ENCODE measurements at places on chromosomes 2 and 18.

DNA sequence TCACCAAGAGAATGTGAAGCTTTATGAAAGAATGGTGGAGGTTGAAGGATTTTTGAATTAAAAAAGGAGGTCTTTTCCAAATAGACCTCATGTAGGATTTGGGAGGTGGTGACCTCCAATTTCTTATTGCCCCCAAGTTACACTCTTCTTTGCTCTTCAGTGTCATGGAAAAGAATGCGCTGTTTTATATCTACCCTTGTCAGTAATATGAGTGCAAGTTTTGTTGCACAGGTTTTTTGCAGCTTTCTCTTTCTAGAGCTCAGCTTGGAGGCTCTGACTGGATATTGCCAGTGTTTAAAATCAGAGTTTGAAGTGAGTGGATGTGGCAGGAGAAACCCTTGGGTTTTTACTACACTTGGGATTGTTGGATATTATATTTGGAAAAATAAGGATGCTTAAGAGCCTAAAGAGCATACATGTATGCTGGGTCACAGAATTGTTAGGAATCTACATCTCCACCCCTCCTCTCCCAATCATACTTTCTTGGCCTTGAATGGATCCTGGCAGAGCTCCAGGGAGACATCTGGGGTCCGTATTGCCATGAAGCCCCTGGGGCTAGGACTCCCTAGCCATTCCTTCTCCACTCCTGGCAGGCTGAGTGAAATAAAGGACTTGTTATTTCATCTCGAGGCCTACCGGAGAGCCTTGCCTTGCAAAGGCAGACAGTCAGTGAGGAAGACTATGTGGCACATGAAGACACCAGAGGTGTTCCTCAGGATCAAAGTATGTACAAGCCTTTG lies 43.8 kb downstream of the APOB start:
- no peak for DNase-seq

DNA sequence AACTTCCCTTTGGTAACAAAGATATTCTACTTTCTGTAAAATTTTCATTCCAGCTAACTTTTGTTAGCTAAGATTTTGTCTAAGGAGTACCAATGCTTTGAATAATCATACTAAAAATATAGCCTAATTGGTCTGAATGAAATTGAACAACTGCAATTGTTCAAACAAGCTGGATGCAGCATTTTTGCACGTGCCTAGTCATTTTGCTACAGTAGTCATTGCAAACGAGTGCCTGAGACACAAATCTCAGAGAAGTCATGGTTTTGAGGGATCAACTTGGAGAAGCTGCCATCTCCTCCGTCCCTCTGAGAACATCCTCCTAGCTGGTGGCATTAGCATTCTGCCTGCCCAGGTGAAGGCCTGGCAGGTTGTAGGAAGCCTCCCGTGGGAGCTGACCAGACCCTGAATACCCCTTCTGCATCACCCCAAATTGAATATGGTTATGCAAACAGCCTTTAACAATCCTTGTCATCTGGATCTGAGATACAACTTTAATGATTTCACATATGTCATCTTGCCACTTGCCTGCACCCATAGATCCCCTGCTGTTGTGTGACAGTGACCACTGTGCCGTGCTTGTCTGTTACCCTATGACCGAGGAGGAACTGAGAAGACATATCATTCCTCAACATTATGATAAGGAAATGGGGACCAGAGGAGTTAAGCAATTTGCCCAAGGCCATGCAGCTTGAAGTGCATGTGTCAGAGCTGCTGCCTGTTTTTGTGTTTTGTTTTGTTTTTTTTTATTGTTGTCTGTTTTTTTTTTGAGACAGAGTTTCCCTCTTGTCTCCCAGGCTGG lies 29.1 kb upstream of the MGAT4A start:
- DNase-seq = no peak

GRCh38 chr18:25494888-25495287 lies 142.9 kb upstream of the ZNF521 start:
- DNase-seq = no peak

DNA sequence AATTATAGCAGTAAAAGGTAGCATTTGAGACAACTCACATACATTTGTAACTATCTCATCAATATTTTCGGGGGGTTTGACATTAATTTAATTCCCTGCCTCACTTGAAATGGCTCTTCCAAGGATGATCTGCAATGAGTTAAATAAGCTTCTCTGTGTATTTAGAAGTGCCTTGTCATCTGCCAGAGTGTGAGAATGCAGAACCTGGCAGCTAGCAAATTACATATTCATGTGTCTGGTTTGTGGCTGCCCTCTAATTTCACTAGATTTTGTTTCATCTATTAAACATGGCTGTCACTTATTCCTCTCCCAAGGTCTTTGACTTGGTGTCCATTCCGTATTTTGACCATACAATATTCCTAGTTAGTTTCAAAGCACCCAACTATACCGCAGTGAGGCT lies 158.3 kb upstream of the CAVIN2 start:
- DNase-seq = no peak

DNA sequence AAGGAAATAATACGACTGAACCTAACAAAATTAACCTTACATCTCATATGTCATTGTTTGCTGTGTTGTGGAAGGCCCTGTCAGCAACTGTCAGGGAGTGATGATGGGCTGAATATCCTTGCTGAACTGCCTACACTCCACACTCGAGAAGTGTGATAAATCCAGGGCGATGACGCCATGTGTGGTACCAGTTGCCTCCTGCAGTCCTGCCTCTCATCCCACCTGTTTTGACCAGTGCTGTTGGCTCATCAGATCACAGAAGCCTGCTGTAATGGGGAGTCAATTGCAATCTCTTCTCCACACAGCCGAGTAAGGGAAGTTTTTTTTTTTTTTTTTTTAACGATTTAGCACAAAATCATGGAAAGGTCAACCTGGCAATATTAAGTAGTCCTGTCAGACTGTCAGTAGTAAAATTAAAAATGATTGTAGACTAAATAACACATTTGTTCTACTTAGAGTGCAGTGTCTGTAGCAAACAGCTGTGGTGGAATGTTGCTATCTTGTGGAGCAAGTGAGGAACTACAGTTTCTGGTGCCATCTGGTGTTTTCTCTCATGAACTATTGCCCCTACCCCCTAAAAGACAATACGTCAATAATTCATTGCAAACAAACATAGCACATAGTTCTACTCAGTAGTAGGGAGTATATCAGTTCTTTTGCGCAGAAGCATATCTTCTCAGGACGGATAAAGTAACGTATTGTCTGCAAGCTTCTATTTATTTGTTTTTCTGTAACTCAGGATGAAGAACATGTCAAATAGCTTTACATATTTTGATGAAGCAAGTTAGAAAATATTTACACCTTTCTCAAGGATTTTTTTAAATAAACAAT lies 347.6 kb downstream of the CTNNA2 start:
- no peak for DNase-seq

GRCh38 chr18:9535430-9535991 lies 60.2 kb downstream of the RALBP1 start:
- no peak for DNase-seq

DNA sequence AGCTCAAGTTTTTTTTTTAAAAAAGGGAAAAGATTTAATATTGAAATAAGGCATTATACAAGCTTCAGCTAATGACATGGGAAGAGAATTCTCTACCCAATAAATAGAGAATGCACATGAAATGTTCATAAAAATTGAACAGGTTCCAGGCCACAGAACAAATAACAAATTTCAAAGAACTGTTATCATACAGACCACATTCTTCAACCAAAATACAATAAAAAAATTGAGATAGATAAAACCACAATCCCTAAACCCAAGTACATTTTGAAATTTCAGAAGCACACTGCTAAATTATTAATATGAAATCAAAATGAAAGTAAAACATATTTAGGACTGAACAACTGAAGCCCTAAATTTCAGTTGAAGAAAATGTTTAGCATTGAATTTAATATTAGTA lies 89.6 kb downstream of the BCL2 start:
- DNase-seq = no peak

DNA sequence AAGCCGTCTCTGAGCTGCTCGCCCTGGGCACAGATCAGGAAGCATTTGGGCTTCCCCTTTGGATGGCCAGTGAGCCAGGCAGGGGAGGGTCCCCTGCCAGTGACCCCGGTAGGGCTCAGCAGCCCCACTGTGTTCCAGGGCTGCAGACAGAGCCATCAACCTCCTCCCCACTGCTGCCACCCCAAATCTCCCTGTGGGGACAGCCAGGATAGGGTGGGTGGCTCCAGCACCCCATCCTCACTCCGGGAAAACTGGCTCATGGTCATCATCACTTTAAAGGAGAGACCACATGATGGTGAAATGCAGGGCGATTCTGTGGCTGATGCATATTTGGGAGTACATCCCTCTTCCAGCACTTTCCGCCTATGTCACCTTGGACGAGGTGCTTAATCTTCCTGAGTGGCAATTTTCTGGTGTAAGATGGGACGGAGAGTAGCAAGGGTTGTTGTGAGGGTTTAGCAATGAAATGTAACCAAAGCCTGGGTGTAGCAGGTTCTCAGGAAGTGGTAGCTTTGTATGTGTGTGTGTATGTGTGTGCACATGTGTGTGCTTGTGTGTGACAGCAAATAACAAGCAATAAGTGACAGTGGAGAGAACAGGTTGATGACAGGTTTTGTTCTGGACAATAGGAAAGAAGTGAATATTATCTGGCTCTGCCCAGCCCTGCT lies 61.8 kb downstream of the ACAA2 start:
- DNase-seq = no peak

DNA sequence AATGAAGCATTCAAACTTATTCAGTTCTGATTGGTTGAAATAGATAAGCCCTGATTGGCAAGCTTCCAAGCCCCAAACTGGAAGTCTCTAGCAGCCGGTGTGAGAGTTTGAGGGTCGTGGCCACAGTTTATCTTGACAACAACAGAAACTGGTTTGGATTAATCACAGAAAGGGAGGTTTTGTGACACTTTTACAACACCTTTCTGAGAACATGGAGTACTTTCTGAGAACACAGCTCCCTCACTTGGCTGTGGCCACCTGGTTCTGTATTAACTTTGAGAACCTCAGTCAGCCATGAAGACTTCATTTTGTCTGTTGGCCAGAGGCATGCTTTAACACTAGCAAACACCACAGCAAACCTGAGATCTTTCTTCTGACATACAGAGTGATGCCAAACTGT lies 280.7 kb upstream of the VWC2L start:
- no peak for DNase-seq

DNA sequence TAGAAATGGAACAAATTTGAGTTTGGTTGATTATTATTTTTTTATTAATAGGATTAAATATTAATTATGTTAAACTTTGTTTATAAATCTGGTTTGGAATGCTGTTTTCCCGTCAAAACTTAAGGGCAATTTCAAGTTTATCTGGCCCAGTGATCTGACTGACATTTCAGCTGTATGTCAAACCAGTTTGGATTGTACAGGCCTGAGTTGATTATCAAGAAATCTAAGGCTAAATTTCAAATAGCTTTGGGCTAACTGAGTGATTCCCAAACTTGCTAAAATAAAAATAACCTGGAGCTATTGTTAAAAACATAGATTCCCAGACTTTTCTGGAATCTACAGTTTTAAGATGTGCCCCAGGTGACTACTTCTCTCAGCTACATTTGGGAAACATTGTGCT lies 65.9 kb upstream of the SPOPL start:
- no peak for DNase-seq

DNA sequence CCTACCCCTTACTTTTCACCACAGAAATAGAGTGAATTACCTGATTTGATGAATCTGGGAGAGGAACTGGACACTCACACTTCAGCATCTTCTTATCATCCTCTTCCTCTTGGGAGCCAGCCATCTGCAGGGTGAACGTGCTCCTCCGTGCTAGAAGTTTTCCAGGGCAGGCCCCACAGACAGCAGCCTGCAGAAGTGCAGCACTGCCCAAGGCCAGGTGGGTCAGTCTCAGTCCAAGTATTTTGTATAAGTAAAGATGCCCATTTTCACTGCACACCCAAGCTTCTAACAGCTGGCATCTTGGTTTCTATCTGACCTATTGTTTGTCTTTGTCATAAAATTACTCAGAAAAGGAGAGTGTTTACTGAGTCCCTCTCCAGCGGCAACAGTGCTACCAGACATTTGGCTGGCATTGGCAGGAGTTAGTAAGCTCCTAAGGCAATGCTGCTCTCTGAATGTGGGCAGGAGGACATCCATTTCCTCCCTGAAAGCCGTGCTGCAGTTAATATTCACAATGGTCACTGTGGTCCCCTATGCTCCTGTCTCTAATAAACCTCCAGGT lies 222.6 kb upstream of the CTAGE1 start:
- no peak for DNase-seq

DNA sequence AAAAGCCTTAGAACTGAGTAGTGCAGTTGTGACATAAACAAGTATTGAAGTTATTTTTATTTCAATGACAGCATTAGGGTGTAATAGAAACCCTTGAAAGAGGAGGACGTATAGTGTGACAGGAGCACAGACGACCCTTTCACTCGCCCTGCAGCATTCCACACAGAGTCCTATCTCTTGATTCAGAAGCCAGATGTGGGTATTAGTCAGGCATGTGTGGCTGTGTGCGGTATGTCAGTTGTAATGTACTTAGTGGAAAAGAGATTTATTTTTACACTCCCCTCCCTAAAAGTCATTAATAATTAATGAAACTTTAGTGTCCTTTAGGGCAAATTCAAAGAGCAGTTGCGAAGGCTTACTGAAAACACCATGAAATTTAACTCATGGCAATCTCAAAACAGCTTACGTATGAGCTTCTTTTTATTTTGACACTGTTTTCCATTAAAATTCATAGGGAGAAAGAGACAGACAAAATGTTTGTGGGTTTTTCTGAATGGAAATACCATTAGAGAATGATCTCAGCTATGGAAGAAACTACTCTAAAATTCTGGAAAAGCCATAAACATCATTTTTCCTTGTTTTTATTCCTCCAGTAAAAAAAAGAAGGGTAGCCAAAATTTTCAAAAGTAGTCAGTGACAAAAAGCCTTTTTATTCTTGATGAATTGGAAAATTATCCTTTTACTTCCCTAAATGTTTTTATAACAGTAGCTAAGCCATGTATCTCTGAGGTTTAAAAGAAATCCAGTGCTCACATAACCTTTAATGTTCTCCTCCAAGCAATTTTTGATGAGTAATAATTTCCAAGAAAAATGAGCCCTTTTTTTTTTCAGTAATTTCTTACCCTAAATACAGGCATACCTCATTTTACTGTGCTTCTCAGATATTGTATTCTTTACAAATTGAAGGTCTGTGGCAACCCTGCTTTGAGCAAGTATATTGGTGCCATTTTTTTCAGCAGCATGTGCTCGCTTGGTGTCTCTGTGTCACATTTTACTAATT lies 84.0 kb upstream of the DSEL start:
- DNase-seq = no peak

DNA sequence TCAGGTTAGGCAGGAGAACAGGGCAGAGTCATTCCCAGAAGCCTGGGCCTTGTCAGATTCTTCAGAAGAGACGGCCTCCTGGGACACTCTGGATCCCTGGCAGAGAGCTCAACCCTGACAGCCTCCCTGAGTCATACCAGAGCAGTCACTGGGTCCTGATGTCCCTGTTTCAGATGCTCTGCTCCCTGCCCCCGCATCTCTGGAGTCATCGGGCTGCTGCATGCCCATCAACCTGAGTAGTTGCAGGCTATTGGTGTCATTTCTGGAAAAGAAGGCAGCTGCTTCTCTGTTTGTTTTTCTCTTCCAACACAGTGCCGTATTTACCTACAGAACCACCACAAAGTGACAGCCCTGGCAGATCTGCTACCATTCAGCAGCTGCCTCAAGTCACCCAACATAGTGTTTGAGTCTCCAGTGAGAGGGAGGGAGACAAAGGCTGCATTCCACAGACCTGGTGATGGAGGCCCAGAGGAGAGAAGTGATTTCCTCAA lies 145.1 kb downstream of the B3GNT2 start:
- DNase-seq = peak; percentile 50

Data from Right ventricle myocardium superior (tissue), 1 donor.